ENCODE measurements at places on chromosomes 12 and 14.

DNA sequence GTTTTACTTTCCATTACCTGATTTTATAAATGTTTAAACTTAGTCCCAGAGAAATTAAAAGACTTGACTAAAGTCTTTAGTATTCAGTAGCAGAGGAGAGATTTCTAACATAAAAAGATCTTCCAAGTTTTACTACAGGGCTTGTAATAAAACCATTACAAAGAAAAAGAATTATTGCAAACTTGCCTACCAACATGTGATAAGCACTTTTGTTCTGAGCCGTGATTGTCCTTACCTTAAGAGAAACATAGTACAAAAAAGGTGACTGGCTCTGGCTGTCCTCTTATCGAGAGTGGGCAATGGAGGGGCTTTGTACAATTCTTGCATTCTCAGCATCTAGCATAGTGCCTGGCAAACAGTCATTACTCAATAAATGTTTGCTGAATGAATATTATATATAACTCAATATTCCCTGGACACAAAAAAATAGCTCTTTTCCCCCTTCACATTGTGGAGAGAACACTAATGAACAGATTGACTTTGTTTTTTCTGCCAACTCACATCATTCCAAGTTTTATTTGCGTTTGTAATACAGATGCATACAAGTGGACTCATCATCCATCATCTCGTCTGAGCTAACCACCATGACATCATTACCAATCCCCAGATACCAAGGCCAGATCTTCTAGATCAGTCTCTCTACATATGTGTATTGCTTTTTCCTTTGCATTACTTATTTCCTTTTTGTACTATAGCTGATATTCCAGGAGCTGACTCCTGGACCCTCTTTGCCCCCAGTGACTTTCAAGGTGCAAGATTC is 192.8 kb upstream of the EEA1 start:
- no peak for DNase-seq

DNA sequence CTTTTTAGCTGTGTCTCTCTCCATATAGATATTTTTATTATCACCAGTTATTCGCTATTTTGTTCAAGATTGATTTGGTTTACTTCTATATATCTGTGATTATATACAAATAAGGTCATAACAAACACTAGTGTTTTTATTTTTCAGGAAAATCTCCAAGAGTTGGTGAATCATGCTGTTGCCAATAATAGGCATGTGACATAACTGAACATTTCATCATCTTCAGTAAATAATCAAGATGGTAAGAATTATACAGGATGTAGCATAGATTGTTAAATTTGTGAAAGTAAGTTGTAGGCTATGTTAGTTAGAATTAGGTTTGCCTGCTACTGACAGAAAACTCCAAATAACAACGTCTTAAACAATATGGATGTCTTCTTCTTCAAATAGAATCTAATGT is 240.9 kb upstream of the PDE3A start:
- no peak for DNase-seq

DNA sequence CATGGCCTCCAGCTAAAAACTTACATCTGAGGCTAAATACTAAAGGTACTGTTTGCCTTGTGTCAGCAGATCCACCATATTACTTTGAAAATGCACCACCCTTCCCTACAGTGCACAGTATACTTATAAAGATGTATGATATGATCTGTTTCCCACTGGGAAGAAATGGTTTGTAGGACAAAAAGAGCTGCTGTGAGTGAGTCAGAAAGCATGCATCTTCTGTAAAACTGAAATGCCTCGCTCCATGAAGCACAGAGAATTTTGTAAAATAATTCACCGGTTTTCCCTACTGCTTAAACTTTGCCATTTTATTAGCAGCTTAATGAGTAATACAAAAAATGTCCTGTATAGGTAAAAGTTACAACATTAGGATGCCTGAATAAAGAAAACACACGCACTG is 68.8 kb downstream of the MDGA2 start:
- no peak for DNase-seq

DNA sequence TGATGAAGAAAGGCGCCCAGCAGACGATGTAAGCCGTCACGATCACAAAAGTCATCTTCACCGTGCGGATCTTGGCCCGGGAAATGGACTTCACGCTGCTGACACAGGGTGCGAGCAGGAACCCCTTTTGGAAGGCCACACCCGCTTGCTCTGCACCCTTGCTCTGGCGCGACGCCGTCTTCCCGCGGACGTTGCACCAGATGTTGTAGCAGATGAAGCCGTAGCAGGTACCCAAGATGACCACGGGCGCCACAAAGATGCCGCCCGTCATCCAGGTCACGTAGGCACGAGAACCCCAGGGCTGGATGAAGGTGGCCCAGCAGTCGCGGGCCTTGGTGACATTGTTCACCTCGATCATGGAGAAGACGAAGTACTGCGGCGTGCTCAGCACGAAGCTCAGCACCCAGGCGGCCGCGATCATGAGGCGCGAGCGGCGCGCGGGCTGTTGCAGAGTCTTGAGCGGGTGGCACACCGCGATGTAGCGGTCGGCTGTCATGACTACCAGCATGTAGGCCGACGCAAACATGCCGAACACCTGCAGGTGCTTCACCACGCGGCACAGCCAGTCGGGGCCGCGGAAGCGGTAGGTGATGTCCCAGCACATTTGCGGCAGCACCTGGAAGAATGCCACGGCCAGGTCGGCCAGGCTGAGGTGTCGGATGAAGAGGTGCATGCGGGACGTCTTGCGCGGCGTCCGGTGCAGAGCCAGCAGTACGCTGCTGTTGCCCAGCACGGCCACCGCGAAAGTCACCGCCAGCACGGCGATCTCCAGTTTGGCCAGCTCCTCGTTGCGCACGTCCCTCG is 890 bp downstream of the AVPR1A start:
- DNase-seq = no peak

DNA sequence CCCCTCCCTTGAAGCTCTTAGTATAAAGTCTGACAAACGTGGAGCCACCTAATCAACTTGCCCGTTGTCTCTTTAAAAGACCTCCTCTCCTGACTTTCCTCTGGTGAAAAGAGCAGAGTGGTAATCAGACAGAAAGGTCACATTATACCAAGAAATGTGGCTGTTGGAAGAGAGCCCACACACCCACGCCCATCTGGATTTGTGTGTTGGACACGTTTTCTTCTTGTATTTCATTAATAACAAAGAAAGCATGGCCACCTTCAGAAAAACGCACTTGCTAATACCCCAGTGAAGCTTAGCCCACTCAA is 41.3 kb downstream of the CCDC60 start:
- no peak for DNase-seq

DNA sequence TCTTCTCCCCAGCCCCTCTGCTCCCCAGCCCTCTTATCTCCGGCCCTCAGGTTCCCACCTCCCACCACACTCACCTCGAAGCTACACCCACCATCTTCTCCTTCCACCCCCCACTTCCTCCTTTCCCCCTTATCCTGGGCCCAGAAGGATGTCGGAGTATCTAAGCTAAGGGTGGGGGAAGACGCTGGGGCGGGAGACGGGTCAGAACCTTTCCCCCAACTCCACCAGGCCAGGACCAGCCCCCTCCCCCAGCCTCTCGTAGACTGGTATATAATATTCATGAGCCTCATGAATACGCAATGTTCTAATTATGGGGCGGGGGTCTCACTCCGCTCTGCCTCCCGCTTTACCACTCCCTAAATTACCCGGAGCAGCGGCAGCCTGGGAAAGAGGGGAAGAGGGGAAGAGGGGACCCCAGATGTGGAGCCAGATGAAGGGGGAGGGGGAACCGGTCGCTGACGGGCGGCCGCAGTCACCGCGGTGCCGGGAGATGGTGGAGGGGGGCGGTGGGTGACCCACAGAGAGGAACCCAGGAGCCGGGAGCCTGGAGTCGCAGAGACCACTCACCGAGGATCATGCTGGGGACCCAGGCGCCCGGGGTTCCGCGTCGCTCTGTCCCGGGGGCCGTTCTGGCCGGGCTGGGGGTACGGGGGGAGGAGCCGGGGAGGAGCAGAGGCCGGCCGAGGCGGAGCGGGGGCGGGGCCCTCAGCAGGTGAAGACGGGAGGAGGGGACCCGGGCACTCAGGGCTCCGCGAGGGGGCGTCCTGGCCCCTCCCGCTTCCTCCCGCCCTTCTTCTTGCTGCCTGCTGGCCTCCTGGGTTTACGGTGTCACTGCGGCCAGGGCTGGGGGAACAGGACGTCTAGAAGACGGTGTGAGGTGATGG is 6.4 kb upstream of the ZNF385A start:
- DNase-seq = no peak

DNA sequence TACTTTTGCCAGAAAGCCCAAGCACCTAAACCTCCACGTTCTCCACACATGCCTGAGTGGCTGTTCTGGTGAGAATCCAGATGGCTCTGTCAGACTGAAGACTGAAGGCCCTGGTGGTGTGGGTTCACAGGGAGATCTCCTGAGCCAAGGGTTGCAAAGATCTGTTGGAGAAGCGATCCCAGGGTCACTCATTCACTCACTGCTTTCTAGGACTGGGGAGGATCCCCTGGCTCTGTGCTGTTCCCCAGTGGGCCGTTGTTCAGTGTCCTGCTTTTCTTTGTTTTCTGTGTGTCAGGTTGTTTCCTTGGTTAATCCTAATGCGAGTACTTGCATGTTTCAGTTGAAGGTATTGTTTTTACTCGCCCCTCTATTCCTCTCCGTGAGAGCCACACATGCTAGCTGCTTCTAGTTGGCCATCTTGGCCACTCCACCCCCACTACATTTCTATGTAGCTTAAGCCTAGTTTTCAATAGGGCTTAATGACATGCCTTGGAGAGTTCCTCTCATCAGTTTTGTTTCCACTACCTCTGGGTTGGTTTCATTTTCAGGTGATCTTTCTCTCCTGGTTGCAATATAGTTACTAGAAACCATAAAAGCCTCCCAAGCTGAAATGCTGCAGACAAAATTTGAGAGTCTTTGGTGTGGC is 144.5 kb upstream of the SLC38A2 start:
- DNase-seq = no peak

Data from SK-MEL-5 (cell line).